Left hindlimb (tissue), 1 donor: ENCODE measurements at places on chromosomes 1 and 21.
A peak's percentile ranks its signal among the peaks of the same experiment; 100 is the strongest.

DNA sequence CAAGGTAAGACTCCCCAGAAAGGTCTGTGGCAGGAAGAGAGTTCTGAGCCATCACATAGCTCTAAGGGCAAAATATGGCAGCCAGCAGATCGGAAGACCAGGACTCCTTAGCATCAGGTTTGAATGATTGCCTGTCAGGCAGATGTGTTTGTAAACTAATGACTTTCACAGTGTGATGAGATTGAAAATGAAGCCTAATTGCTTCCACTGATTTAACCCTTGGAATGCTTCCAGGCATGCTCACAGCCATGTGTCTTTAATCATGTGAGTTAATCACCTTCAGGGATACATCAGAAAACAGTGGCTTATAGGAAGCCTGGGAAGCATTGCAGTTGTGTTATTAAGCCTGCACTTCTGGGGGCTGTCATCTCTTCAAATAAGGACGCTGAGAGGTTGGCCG lies 82.8 kb downstream of the LRRC53 start:
- no peak for DNase-seq

GRCh38 chr1:224700918-224701531 lies 84.9 kb downstream of the CNIH3 start:
- no peak for DNase-seq

DNA sequence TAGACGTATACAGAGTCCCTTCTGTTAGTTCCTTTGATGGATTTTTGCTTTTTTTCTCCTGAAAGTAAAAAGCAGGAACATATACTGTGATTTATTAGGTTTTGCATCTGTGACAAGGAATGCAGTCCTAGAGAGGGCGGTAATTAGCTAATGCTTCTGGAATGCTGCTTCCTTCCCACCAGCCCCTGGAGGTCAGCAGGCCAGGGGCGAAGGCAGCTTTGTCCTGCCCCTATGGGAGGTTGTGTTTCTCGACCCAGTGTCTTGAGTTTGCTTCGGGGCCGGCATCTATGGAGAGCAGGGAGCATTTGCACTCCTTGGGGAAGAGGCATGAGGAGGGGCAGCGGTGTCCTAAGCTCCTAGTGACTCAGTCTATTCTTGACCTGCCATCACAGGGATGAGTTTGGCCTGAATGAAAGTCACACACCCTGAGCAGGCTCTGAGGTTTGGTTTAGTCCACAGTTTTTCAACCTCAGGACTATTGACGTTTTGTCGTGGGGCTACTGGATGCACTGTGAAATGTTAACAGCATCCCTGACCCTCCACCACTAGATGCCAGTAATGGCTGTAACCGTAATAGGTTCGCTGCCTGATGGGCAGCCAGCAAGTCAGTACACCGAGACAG lies 85.0 kb upstream of the KCNJ15 start:
- DNase-seq = no peak

DNA sequence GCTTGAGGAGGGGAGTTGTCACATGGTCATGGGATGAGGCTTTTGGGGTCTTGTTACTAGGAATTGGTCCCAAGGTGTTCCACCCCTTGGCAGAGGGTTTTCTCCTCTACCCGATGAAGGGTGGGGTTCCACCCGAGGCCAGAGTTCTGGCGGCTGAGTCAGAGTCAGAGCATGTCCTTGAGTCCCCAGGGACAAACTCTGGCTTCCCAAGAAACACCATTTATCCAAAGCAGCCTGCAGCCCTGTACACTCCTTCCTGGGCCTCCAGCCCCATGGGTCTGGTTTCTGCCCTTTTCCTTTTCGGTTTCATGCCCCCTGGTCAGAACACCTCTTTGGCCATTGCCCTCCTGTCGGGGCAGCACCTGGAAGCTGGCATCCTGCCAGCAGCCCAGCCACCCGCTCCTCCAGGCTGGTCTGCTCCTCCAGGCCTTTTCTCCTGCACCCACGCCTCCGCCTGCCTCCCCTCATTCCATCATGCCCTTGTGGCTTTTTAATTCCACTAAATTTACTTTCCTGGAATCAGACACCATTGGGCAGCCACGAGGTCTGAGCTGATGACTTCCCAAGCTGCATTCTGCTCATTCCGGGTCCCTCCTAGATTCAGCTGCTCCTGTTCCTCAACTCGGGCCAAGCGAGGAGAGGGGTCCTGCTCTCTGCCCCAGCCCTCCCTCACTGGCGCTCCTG lies 301.7 kb upstream of the VAMP3 start:
- peak; percentile 70 for DNase-seq

DNA sequence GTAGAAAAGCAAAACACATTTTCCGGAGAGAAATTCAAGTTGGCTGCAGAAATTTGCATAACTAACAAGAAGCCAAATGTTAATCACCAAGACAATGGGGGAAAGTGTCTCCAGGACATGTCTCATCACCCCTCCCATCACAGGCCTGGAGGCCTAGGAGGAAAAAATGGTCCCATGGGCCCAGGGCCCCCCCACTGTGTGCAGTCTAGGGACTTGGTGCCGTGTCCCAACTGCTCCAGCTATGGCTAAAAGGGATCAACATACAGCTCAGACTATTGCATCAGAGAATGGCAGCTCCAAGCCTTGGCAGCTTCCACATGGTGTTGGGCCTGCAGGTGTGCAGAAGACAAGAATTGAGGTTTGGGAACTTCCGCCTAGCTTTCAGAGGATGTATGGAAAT lies 138.2 kb downstream of the USH2A start:
- no peak for DNase-seq

- DNase-seq = no peak
Observed at GRCh38 chr1:210151052-210151672, 81.4 kb upstream of the SERTAD4 start.

DNA sequence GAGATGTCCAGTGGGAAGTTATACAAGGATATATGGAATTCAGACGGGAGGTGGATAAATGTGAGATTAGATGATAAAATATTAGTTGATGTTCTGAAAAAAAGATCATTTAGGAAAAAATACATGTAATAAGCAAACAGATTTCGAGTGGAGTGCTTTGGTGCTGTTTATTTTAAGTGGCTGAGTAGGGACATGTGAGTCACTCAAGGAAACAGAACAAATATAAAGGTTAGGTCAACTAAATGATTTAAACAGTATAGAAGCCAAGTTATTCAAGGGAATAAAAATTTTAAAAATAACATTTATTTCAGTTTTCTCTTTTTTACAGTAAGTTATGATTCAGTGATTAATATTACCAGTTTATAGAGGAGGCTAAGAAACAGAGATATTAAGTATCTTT lies 1046.7 kb upstream of the B3GALT2 start:
- no peak for DNase-seq
